Heart right ventricle (tissue), 16 donors: ENCODE measurements at places on chromosomes 2 and 18. TPM values are rescaled to one million over a fixed set of nuclear protein-coding genes. Genes with fewer than 3 reads are reported as not detected.

GRCh38 chr18:58992301-58993231 is 127.9 kb downstream of the ZNF532 start:
- no peaks in the 10 kb centered on the region for H3K36me3 ChIP-seq
- no peaks in the 10 kb centered on the region for H3K27me3 ChIP-seq
- no peak for DNase-seq
- H3K4me3 ChIP-seq: no peak overlapping the region
- H3K27ac ChIP-seq: peak overlapping the region; percentile 70
- peaks cover 67% of the 10 kb centered on the region for H3K4me1 ChIP-seq

DNA sequence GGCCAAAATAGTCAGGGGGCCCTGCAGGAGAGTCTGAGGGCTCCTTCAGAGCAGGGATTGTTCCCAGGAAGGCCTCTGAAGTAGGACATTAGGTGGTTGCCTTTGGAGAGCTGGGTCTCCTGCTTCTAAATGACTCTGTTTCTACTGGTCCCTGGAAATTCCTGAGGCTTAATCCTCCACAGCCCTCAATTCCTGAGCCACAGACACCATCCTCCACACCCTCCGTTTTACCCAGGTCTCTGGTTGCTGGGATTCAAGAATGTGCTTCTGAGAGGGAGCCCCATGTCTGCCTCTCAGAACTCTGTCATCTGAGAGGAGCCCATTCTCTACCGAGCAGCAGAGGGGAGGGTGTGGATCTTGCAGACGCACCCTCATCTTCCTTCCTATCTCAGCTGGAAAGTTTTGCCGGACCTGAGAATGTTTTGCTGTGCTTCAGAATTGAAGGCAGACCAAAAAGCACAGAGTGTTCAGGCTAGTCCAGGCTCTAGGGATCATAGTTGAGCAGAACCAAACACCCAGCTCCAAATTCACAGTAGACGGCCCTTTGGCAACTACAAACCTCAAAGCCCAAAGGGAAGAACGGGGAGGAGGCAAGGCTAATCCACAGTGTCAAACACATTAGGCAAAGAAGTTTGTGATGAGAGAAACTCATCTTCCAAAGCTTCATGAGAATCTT is 8.1 kb downstream of the VIT start:
- H3K27ac ChIP-seq: peak overlapping the region; percentile 19
- DNase-seq: no peak
- H3K4me1 ChIP-seq: no peaks in the 10 kb centered on the region
- H3K27me3 ChIP-seq: no peaks in the 10 kb centered on the region
- no peaks in the 10 kb centered on the region for H3K36me3 ChIP-seq

GRCh38 chr2:232505856-232506255 is 14.3 kb upstream of the PRSS56 start:
- H3K27me3 ChIP-seq: peaks cover 44% of the 10 kb centered on the region
- H3K4me3 ChIP-seq: no peak overlapping the region
- no peaks in the 10 kb centered on the region for H3K36me3 ChIP-seq
- no peak overlapping the region for H3K27ac ChIP-seq

GRCh38 chr2:238963161-238963970 is 115.5 kb downstream of the TWIST2 start:
- no peak for DNase-seq
- H3K27me3 ChIP-seq: no peaks in the 10 kb centered on the region
- no peak overlapping the region for H3K4me3 ChIP-seq
- H3K4me1 ChIP-seq: no peaks in the 10 kb centered on the region

DNA sequence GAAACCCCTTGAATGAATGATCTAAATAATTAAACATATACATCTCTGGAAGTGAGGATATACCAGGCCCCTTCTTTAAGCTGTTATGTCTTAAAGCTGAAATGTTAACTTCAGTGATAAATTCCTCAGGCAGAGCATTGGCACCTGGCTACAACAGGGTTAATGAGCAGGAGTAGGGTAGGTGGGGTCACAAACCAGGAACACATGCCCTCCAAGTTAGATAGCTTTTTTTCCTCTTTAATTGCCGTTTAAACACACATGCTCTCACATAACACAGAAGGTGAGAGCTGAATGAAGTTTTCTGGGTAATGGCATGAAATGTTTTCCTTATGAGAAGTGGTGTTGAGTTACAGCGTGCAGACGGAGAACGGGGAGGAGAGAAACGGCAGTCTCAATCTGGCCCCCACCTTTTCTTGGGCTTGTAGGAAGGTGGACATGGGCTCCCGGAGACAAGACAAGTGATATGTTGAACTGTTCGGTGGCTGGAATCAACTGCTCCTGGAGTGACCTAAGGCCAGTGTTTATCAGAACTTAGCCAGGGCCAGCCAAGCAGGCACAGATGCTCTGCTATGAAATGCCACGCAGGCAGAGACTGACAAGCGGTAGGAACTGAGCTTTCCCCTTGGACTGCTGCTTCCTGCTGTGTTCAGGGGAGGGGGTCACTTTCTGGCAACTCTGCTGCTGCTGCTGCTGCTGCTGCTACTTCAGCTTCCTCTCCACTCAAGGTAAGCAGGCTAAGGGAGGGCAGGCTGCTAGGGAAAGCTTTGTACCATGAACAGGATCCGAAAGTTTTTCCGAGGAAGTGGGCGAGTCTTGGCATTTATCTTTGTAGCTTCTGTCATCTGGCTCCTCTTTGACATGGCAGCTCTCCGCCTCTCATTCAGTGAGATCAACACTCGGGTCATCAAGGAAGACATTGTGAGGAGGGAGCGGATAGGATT is at the start of gene GALNT5:
Gene GALNT5, plus strand, starts transcription at position 394 of the 941 bp plus-strand sequence. Its CDS starts 378 bp downstream, at position 772.
- H3K4me3 ChIP-seq: peak within 1 kb of the TSS; percentile 35
- no peak within 1 kb of the TSS for H3K27ac ChIP-seq
- no peaks in the 10 kb centered on the region for H3K36me3 ChIP-seq
- H3K27me3 ChIP-seq: no peaks in the 10 kb centered on the region
- DNase-seq: no peak
- H3K4me1 ChIP-seq: peaks cover 16% of the 10 kb centered on the region

- DNase-seq: no peak
- no peaks in the 10 kb centered on the region for H3K27me3 ChIP-seq
- H3K27ac ChIP-seq: no peak overlapping the region
- no peak overlapping the region for H3K4me3 ChIP-seq
- H3K36me3 ChIP-seq: no peaks in the 10 kb centered on the region
These were observed 390.3 kb downstream of the GPD2 start for GRCh38 chr2:156826341-156826933.

DNA sequence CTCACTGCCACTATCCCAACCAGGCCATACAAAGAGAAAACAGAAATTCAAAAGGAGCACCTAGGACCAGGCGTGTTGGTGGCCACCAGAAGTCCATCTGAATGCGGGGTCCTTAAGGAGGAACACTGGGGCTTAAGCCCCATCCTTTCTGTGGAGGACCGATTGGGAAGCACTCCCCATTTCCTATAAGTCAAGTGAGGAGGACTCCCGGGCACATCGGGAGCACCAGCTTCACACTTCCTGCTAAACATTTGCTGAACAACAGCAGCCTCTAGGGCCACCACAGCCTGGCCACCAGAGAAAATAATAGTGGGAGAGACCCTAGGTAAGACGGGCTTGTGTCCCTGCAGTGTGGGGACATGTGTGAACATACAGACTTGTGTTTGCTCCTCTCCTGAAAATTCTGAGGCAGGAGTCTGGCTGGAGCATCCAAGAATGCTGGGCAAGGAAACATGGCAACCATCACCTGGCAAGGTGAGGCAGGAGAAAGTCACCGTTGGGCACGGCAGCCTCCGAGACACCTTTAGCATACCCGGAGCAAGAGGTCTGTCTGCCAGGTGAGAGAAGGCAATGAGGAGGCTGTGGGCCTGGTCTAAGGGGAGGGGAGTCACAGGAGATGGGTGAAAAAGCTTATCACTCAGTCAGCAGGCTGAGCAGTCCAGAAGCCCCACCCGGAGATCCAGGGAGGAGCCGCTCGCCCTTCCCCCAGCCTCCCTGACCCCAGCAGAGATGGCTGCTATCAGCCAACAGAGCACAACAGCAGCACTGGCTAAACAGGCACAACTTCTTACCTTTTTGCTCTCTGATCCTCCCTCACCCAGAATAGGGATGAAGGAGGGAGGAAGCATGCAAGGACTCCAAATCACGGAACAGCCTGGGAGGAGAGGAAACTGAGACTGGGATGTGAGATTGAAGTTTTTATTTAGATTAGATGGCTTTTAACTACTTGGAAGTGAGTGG is 282.3 kb downstream of the EIPR1 start:
- H3K27me3 ChIP-seq: peaks cover 29% of the 10 kb centered on the region
- H3K4me1 ChIP-seq: no peaks in the 10 kb centered on the region
- H3K36me3 ChIP-seq: no peaks in the 10 kb centered on the region
- H3K4me3 ChIP-seq: no peak overlapping the region
- H3K27ac ChIP-seq: no peak overlapping the region

GRCh38 chr2:84293791-84294380 is 165.2 kb downstream of the SUCLG1 start:
- no peaks in the 10 kb centered on the region for H3K36me3 ChIP-seq
- H3K27ac ChIP-seq: no peak overlapping the region
- no peak for DNase-seq
- H3K4me1 ChIP-seq: no peaks in the 10 kb centered on the region
- H3K27me3 ChIP-seq: no peaks in the 10 kb centered on the region
- no peak overlapping the region for H3K4me3 ChIP-seq

- no peaks in the 10 kb centered on the region for H3K27me3 ChIP-seq
- DNase-seq: peak; percentile 79
- H3K4me1 ChIP-seq: peaks cover 6% of the 10 kb centered on the region
- H3K27ac ChIP-seq: no peak overlapping the region
- no peaks in the 10 kb centered on the region for H3K36me3 ChIP-seq
These were observed 102.5 kb upstream of the NOSTRIN start for GRCh38 chr2:168699844-168700417.

- H3K4me3 ChIP-seq: no peak overlapping the region
- H3K27me3 ChIP-seq: no peaks in the 10 kb centered on the region
- peaks cover 22% of the 10 kb centered on the region for H3K4me1 ChIP-seq
- DNase-seq: no peak
- peak overlapping the region; percentile 41 for H3K27ac ChIP-seq
These were observed 326.1 kb downstream of the PARD3B start for GRCh38 chr2:204871231-204871953.

GRCh38 chr18:1438458-1438910 is 533.8 kb downstream of the ADCYAP1 start:
- DNase-seq: no peak
- H3K27me3 ChIP-seq: no peaks in the 10 kb centered on the region
- H3K36me3 ChIP-seq: no peaks in the 10 kb centered on the region

DNA sequence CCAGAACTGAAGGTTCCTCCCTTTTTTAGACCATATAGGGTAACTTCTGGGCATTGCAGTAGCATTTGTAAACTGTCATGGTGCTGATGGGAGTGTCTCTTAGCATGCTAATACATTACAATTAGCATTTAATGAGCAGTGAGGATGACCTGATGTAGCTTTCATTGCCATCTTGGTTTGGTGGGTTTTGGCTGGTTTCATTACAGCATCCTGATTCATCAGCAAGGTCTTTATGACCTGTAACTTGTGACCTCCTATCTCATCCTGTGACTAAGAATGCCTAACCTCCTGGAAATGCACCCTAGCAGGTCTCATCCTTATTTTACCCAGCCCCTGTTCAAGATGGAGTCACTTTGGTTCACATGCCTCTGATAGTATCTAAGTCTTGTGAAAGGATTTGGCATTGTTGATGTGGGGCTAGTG is 159.0 kb downstream of the TMX3 start:
- no peaks in the 10 kb centered on the region for H3K36me3 ChIP-seq
- DNase-seq: no peak
- no peaks in the 10 kb centered on the region for H3K27me3 ChIP-seq
- H3K4me3 ChIP-seq: no peak overlapping the region

- no peaks in the 10 kb centered on the region for H3K27me3 ChIP-seq
- H3K4me1 ChIP-seq: peaks cover 15% of the 10 kb centered on the region
- no peaks in the 10 kb centered on the region for H3K36me3 ChIP-seq
- peak; percentile 27 for DNase-seq
- H3K27ac ChIP-seq: no peak overlapping the region
- no peak overlapping the region for H3K4me3 ChIP-seq
These were observed 401.6 kb upstream of the TNP1 start for GRCh38 chr2:217261452-217261851.

- no peaks in the 10 kb centered on the region for H3K4me1 ChIP-seq
- no peak for DNase-seq
- H3K27me3 ChIP-seq: peaks cover 8% of the 10 kb centered on the region
- no peak overlapping the region for H3K27ac ChIP-seq
- H3K4me3 ChIP-seq: no peak overlapping the region
These were observed 85.1 kb downstream of the ARL4C start for GRCh38 chr2:234411793-234412192.

DNA sequence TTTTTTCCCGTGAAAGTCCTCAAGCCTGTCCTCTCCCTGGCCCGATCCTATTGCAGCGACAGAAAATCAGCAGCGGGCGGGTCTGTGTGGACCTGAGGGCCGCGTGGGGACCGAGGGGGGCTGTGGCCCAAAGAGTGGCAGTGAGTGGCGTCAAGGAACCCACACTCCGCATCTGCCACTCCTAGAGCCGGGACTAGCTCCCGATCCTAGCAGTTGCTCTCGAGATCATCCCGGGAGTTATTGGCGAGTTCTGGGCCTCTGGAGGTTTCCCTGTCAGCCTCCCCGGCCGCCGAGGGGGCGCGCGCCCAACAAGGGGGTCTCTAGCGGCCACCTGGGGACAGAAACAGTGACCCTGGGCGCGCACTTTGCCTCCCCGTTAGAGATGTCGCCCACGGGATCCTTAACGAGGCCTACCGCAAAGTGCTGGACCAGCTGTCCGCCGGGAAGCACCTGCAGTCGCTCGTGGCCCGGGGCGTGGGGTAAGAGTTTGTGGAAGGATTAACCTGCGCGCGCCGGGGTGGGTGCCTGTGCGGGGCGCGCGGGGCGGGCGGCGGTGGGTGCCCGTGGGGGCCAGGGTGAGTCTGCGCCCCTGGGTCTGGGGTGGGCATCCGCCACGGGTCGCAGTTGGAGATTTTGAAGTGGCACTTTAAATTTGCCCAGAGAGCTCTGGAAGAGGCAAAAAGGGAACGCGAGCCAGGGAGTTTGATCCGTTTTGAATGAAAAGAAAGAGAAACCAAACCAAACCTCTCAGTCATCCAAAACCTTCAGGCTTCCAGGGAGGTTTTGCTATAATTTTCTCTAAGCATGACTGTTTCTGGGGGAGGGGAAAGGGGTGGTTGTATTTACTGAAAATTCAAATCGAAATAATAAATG is 3.5 kb downstream of the ADCYAP1 start:
- H3K4me1 ChIP-seq: peaks cover 36% of the 10 kb centered on the region
- peak overlapping the region; percentile 53 for H3K4me3 ChIP-seq
- H3K36me3 ChIP-seq: no peaks in the 10 kb centered on the region
- H3K27ac ChIP-seq: no peak overlapping the region

- DNase-seq: no peak
- no peaks in the 10 kb centered on the region for H3K27me3 ChIP-seq
- H3K4me1 ChIP-seq: no peaks in the 10 kb centered on the region
- no peak overlapping the region for H3K4me3 ChIP-seq
- no peaks in the 10 kb centered on the region for H3K36me3 ChIP-seq
These were observed 1690.4 kb upstream of the SLC39A10 start for GRCh38 chr2:193966590-193966989.

Gene SAG
- polyA plus RNA-seq: not detected

Gene NEU4
- polyA plus RNA-seq: 0.22 TPM

Gene MLPH
- polyA plus RNA-seq: 60.0 TPM

Gene POTEJ
- polyA plus RNA-seq: not detected

Gene IRS1
- 5.6 TPM for polyA plus RNA-seq

Gene IL1RL1
- polyA plus RNA-seq: 44.9 TPM

Gene EMILIN1
- 40.8 TPM for polyA plus RNA-seq

Gene FBLN7
- 0.22 TPM for polyA plus RNA-seq

Gene SETBP1
- polyA plus RNA-seq: 0.71 TPM

Gene NT5C1B
- polyA plus RNA-seq: not detected

Gene TRIM43
- not detected for polyA plus RNA-seq

Gene IL18RAP
- 0.28 TPM for polyA plus RNA-seq

Gene GAL3ST2
- not detected for polyA plus RNA-seq

Gene CROCC2
- polyA plus RNA-seq: not detected
